ENCODE measurements at places on chromosomes 2 and 18. TPM values are rescaled to one million over a fixed set of nuclear protein-coding genes. Genes with fewer than 3 reads are reported as not detected.

FOXI3 gene
- not detected for total RNA-seq

LCT gene
- total RNA-seq, result 0.08 TPM

TEX44 gene
- total RNA-seq, result not detected

PTMA gene
- total RNA-seq, result 833 TPM

STPG4 gene
- total RNA-seq, result 0.15 TPM

CAPN14 gene
- 0.98 TPM for total RNA-seq

TCF23 gene
- not detected for total RNA-seq

OSBPL1A gene
- total RNA-seq, result 20.6 TPM

CPO gene
- not detected for total RNA-seq

STRADB gene
- total RNA-seq, result 13.0 TPM

NOL4 gene
- not detected for total RNA-seq

RNF152 gene
- 1.2 TPM for total RNA-seq

C1GALT1C1L gene
- 1.1 TPM for total RNA-seq

B3GNT2 gene
- total RNA-seq, result 7.9 TPM

COL4A3 gene
- total RNA-seq, result not detected

GYPC gene
- total RNA-seq, result 94.1 TPM

CYRIA gene
- total RNA-seq, result 0.53 TPM

NGEF gene
- 4.6 TPM for total RNA-seq

SH2D6 gene
- 0.24 TPM for total RNA-seq

ZEB2 gene
- total RNA-seq, result 30.3 TPM

PMAIP1 gene
- total RNA-seq, result 61.3 TPM

SERPINB12 gene
- total RNA-seq, result not detected

GALNT14 gene
- total RNA-seq, result 27.8 TPM

MYOM1 gene
- 0.08 TPM for total RNA-seq

ARHGAP15 gene
- not detected for total RNA-seq

ACMSD gene
- not detected for total RNA-seq

LRP2 gene
- total RNA-seq, result 0.24 TPM

CD207 gene
- 0.11 TPM for total RNA-seq

CTAGE1 gene
- total RNA-seq, result not detected

REG3G gene
- 1.1 TPM for total RNA-seq

DOK6 gene
- 2.3 TPM for total RNA-seq

UCN gene
- total RNA-seq, result 6.6 TPM

TMEM247 gene
- not detected for total RNA-seq

ME2 gene
- total RNA-seq, result 53.5 TPM

AQP12A gene
- not detected for total RNA-seq

ZNF385B gene
- not detected for total RNA-seq

SCG2 gene
- total RNA-seq, result 10.3 TPM

GPR35 gene
- 0.16 TPM for total RNA-seq

NYAP2 gene
- total RNA-seq, result not detected

FBXO15 gene
- 0.96 TPM for total RNA-seq

NCKAP5 gene
- 4.9 TPM for total RNA-seq

ZNF521 gene
- total RNA-seq, result 10.4 TPM

ORMDL1 gene
- 36.4 TPM for total RNA-seq

HRH4 gene
- total RNA-seq, result not detected
